ENCODE measurements at places on chromosomes 5 and 9. TPM values are rescaled to one million over a fixed set of nuclear protein-coding genes. Genes with fewer than 3 reads are reported as not detected.
A peak's percentile ranks its signal among the peaks of the same experiment; 100 is the strongest.

RASA1 gene
- 59.7 TPM for total RNA-seq

FCN2 gene
- not detected for total RNA-seq

DNA sequence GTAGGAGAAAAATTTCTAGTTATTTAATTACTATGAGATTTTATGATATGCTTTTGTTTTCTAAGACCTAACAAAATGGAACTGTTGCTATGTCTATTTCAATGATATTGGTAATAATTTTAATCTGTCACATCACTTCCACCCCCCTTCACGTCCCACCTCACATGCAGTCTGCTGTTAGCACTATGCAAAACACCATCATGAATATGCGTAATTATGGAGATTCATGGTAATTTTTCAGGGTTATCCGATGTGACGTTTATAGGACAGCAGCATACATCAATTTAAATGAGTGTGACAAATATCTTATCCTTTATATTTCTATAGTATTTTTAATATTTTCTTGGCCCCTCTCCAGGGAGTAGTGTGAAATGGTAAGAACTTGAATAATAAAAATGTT, 283.8 kb upstream of the TMEM161B start:
- H3K27me3 ChIP-seq, result no peaks in the 10 kb centered on the region
- H3K4me1 ChIP-seq, result peaks cover 16% of the 10 kb centered on the region
- DNase-seq, result no peak
- H3K36me3 ChIP-seq, result no peaks in the 10 kb centered on the region
- H3K27ac ChIP-seq, result no peak overlapping the region

- no peaks in the 10 kb centered on the region for H3K4me1 ChIP-seq
- no peak overlapping the region for H3K4me3 ChIP-seq
- DNase-seq, result no peak
- H3K36me3 ChIP-seq, result no peaks in the 10 kb centered on the region
Observed at GRCh38 chr9:89436963-89437625, 60.8 kb downstream of the SEMA4D start.

DNA sequence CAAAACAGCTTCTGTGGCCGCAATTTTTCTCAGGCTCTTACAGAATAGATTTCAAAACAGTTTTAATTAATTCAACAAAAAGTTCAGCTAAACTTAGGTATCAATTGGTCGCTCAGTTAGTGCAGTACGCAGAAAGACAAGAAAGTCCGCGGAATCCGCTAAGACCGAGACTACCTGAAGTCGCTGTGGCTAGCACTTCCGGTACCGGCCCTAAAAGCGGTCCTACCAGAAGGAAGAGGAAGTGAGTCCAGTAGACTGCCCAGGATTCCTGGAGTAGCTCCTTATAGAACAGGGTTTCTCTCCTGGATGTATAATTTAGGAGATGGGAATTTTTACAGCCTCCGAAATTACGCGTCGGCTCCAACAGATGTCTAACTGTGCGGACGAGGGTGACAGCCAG, 16.6 kb upstream of the PCDHB2 start:
- H3K36me3 ChIP-seq, result no peaks in the 10 kb centered on the region
- no peaks in the 10 kb centered on the region for H3K27me3 ChIP-seq
- H3K4me1 ChIP-seq, result no peaks in the 10 kb centered on the region
- no peak for DNase-seq

- DNase-seq, result no peak
- no peaks in the 10 kb centered on the region for H3K4me1 ChIP-seq
- H3K4me3 ChIP-seq, result no peak overlapping the region
- no peaks in the 10 kb centered on the region for H3K36me3 ChIP-seq
- H3K27me3 ChIP-seq, result no peaks in the 10 kb centered on the region
- H3K27ac ChIP-seq, result no peak overlapping the region
Observed at GRCh38 chr5:154118385-154118784, 72.1 kb upstream of the GALNT10 start.

DNA sequence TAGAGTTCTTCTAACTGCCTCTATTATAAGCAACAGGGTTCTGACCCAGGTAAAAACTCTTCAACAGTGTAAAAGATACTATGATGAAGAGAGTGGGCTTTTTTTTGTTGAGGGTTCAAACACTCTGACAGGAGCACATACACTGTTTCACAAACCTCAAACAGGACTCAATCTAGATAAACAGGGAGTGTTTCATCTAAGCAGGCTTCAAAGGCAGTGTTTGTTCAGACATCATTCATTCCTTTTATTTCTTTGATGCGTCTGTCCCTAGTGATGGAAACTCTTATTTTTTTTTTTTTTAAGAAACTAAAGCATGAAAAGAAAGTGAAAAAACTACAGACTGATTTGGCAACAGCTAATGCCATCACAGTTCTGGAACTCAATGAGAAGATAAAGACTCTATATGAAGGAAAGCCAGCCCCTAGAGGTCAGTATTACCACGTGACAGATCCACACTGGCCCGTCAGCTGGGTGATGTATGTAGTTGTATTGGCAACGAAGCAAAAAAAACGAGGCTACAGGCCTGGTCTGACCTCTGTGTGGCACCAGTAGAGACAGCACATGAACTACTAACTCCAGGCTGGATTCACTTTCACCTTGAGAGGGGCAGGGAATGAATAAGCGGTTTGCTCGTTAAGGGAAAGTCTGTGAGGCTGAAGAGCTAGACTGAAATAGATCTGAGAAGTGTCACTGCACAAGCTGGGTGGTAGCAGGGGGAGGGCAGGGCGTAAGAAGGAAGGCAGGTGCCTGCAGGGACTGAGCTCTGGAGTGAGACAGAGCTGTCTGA, 172.2 kb downstream of the CCDC192 start:
- H3K27me3 ChIP-seq, result no peaks in the 10 kb centered on the region
- no peaks in the 10 kb centered on the region for H3K4me1 ChIP-seq
- no peak overlapping the region for H3K27ac ChIP-seq
- peak; percentile 81 for DNase-seq
- H3K4me3 ChIP-seq, result no peak overlapping the region
- no peaks in the 10 kb centered on the region for H3K36me3 ChIP-seq

DNA sequence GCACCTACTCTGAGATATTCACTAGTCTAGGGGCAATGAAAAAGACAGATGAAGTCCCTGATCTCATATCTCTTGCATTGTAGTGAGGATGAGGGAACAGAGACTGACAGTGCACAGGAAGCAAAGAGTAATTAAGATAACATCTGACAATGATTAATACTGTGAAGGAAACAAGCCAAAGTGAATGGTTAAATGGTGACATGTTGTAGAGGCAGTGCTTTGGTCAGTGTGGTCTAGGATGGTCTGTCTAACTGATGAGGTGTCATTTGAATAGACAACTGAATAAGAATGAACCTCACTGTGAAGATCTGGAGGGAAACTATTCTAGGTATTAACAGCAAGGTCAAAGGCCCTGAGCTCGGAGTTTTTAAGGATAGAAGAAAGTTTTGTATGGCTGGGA, 333.3 kb upstream of the GRIA1 start:
- no peak overlapping the region for H3K4me3 ChIP-seq
- H3K27ac ChIP-seq, result no peak overlapping the region
- H3K4me1 ChIP-seq, result no peaks in the 10 kb centered on the region
